ENCODE measurements at places on chromosomes 11 and 22.

DNA sequence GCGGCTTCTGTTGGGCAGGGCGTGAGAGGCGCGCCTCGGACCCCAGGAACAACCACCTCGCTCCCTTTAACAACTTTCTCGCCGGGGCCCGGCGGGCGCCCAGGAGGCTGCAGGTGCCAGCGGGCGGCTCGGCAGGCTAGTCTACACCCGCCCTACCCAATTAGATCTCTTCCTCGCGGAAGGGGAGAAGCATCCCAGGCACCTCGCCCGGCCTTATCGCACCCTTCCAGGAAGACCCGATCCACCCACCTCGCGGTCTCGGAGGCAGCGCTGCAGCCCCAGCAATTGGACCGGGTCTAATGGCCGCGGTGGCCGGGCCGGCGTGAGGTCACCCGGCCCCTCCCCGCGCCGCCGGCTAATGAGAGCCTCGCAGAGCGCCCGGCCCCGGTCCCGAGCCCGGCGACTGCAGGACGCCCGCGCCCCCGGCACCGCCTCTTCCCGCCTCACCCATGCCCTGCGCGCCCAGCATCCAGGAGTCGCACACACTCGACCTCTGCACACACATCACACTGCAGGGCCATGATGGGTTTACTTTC is at the start of gene PLAAT3:
Gene PLAAT3 (minus strand): TSS at position 298 of the 536 bp plus-strand sequence. CDS start 419 bp downstream, outside the sequence.
- DNase-seq: no peak

GRCh38 chr11:82989628-82990404 is 81.9 kb downstream of the RAB30 start:
- no peak for DNase-seq

DNA sequence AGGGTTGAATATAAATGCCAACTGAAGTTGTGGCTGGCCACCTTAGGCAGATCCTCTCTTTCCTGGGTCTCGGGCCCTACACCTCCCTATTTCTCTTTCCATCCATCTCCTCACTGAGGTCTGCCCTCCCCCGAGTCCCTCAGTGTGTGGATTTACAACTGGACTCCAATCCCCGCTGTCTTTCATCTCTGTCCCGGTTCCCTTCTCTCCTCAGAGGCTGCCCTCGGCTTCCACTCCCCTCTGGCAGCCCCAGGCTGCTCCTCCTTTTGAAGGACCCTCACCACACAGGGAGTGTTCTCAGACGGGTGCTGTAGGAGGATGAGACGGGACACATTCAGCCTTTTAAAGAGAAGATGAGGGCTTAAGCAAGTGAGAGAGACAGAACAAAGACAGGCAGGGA is 167.1 kb downstream of the ST3GAL4 start:
- no peak for DNase-seq

DNA sequence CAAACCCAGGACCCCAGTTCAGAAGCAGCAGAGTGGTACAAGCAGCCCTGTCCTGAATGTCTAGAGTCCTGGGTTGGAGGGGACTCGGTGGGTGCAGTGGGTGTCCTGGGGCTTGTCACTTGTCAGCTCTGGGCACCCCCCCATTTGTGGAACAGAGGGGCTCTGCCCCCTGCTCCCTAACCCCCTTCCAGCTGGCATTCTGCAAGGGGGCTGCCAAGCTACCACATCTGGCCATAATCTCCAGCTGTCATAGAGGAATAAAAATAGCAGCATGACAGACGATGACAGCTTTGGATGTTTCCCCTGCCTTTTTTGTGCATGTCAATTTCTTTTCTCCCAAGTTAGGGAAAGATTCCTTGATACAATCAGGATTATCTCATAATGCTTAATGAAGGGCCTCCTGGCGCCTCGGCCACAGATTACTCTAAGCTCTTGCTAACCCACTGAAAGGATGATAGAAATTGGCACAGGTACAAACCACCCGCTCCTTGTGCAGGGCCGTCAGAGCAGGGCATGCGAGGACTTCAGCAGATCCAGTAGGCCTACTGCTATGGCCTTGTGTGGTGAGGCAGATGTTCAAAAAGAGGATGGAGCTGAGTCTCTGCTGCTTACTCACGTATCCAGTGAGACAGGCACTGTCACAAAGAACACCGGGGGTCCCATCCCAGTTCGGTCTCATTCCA is 83.0 kb downstream of the ISX start:
- no peak for DNase-seq

DNA sequence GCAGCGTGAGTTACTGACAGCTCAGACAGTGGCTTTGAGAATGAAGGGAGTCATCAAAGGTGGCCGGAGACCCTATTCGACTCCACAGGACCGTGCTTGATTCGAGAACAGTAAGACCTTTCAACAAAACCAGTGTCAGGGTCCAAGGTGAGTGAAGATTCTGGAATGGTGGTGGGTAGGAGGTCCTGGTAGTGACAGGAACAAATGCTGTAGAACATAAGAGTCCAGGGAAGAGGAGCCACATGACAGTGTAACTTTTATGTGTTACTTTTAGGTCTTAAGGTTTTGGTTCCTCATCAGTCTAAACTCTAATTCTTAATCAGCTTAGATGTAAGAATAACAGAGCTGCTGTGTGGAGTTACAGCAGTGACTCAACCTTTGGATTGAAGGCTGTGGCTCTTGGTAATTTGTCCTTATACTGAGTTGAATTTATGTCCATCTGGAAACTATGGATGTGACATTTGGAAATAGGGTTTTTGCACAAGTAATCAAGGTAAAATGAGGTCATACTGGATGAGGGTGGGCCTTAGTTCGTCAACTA is 1.8 kb downstream of the TBC1D22A start:
- no peak for DNase-seq

- no peak for DNase-seq
Observed at GRCh38 chr11:32439501-32440210, 4.3 kb upstream of the WT1 start.

GRCh38 chr22:42906605-42907348 is 49.7 kb upstream of the ARFGAP3 start:
- no peak for DNase-seq

DNA sequence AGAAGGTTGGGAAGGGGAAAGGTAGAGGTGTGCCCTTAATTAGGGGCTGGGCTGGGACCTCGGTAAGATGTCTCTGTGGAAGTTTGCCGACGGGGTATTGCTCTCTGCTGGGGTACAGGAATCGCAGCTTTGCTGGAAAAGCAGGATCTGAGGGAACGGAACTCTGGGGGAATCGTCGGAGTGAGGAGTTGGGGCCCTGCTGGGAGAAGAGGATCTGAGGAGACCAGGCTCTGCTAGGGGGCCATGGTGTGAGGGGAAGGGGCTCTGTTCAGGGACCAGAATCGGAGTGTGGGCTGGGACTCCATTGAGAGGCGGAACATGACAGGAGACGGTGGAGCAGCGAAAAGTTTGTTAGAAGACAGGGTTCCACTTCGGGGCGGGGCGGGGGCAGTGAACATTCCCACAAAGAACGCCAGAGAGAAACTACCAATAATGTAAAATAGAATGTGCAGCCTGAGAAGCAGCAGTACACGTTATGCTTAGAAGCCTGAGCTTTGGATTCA is 456 bp downstream of the AAMDC start:
- no peak for DNase-seq

DNA sequence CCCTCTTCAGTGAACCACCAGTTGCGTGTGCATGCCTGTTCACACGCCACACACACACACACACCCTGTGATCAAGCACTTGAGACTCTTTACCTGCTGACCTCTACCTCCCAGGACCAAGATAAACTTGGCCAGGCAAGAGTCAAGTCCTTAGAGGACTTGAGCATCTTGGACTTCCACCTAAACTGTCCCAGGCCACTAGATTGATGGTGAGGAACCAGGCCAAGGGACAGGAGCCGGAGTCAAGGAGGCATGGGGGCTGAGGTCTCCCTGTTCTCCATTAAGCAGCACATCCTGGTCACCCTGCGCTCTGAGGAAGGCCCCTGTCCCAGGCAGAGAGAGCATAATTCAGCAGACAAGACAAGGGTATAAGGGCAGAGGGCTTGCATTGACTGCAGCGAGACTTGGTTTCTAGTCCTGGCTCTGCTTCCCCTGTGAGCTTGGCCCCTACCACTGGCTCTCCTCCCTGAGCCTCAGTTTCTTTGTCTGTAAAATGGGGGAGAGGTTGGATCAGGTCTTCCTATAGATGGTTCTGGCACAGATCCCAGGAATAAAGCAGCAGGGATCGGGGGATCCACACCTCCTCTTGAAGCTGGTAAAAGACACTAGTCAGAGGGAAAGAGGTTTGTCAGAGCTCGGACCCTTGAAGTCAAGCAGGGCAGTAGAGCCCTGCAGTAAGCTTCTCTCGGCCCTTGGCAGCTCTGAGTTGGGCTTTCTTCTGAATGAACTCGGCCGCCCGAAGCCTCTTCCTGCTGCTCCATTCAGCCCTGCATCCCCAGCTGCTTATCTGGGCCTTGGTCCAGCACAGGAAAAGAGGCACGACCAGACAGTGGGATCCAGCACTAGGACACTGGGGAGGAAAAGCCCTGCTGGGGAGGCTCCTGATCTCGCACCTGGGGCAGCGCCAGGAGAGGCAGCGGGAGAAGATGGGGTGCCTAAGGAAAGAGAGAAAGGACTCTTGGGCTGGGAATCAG is 2.0 kb downstream of the CREB3L1 start:
- DNase-seq: no peak

DNA sequence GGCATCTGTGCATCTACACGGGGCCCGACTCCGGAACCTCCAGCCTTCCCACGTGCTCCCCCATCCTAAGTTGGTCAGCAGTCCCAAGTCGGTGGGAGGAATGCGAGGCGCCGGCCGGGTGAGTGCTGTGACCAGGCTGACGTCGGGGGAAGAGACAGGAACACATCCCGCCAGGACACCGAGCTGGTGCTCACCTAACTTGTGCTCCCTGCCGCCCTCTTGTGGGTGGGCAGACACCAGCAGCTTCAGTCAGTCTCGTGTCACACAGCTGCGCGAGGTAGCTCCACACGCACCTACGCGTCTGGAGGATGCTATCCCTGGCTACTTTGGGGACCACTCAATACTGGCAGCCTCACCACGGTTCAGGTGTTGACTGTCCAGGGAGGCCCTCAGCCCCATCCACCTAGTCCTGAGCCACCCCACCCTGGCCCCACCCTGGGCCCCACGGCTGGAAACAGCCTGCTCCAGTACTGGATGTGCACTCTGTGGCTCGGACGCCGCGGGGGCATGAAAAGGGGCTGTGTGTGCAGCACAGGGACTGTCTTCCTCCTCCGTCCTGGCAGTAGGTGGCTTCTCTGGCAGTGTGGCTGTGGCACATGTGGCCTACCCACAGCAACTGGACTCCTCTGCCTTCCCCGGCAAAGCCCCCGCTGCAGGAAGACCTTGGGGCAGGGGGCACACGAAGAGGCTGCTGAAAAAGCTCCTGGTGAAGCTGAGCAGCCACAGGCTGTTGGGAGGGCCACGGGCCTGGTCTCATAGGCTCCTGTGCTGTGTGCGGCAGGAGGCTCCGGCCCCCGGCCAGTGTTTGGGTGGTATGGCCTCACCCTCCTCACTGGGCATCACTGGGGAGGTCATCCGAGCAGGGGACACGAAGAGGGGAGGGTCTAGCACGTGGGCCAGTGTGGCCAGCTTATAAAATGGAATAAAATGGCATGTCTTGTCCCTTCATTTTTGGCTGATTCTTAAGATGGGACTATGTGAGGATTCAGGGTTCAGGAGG is 11.2 kb upstream of the BID start:
- no peak for DNase-seq

DNA sequence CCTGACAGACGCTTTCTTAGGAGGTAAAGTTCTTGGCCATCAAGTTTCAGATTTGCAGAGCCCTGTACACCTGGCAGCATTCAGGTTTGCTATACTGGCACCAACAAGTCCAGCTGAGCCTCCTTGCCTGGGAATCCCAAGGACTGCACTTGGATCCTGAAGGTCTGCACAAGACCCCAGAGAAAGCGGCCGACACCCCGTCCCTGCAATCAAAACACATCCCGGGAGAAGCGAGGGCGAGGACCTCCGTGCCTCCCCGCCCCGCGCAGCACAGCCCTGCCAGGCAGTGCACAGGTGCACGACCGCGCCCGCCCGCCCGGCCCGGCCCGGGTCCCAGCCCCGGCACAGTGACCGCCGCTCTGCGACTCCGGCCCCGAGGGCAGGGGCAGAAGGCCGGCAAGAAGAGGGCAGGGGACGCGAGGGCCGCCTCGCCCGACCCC is 559 bp downstream of the MRTFA start:
- DNase-seq: no peak

GRCh38 chr11:117278347-117278746 is 12.8 kb upstream of the BACE1-AS start:
- DNase-seq: no peak

DNA sequence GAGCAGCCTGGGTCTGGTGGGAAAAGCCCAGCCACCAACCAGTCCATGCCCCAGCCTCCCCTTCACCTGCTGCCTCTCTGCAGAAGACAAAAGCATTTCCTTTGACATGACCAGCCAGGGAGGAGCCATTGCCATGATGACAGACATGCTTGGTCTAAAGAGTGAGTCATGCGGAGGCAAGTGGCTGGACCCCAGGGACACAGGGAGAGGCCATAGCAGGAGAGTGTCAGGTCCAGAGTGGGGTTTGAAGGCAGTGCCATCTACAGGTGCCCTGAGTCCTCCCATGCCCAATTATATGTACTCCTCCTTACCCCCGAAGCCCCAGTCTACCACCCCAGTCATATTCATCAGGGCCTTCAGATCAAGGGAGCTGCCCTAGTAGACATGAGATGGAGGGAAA is 67.4 kb downstream of the SCN3B start:
- no peak for DNase-seq
